Foreskin fibroblast (primary cell): ENCODE measurements at places on chromosomes 5 and 9.

- peak; percentile 66 for DNase-seq
Observed at GRCh38 chr5:142959683-142960657, 189.8 kb downstream of the ARHGAP26 start.

DNA sequence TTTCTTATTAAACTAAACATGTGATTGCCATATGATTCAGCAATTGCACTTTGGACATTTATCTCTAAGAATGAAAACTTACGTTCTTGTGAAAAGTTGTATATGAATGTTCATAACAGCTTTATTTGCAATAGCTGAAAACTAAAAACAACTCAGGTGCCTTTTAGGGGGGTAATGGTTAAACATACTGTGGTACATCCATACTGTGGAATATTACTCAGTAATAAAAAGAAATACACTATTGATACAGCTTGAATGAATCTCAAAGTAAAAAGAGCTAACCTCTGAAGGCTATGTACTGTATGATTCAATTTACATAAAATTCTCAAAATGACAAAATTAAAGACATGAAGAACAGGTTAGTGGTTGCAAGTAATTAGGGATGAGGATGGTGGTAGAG is 339.5 kb upstream of the PAPPA start:
- DNase-seq = no peak

DNA sequence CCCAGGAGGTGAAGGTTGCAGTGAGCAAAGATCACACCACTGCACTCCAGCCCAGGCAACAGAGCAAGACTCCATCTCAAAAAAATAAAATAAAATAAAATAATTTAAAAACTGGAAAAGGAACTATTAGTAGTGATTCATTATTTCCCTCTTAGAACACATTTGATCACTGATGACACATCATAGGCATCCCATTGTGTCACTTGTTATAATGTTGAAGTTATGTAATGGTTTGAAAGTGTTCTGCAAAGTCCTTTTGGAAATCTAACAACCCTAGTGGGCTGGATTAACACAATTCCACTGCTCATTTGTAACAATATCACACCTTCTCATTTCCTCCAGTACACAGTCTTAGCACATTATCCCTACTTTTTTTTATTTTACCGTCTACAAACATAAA is 81.8 kb upstream of the LMNB1 start:
- DNase-seq = no peak

GRCh38 chr5:161548487-161549094 is 2.1 kb upstream of the GABRB2 start:
- DNase-seq = no peak

- DNase-seq = no peak
Observed at GRCh38 chr5:68193481-68194036, 22.0 kb upstream of the PIK3R1 start.

DNA sequence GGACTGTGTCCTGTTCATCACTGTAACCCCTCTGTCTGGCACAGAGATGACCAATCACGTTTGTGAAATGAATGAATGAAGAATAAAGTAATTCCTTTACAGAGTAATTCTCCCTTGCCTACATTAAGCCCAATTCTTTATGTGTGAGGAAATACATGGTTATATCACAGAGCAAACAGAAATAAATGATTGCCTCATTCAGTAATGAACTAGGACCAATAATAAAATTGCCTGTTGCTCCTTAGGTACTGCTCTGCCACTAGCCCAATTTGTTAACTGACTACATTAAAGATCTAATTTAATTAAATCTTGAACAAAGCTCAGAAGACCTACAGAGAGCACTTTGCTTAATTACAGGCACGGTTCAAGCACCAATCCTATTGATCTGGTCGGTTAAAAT is 121.8 kb downstream of the DCP2 start:
- no peak for DNase-seq

GRCh38 chr5:72711351-72711750 is 105.1 kb upstream of the TNPO1 start:
- no peak for DNase-seq

DNA sequence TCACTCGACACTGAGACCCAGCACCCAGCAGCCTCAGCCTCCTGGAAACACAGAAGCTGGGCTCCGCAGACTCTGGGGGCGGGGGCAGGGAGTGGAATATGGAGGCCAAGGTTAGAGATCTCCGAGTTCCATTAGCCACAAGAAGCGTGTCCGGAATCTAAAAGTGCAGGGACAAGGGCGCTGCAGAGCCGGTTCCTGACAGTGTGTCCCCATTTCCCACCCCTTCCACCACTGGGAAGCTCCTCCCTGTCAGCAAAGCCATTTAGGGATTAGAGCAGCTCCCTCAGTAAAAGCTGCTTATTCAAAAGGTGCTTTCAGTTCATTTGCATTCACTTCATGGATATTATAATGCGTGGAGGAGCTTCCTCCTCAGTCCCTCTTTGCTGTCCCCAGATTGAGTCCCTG is 74.1 kb upstream of the HSPA9 start:
- DNase-seq = no peak

DNA sequence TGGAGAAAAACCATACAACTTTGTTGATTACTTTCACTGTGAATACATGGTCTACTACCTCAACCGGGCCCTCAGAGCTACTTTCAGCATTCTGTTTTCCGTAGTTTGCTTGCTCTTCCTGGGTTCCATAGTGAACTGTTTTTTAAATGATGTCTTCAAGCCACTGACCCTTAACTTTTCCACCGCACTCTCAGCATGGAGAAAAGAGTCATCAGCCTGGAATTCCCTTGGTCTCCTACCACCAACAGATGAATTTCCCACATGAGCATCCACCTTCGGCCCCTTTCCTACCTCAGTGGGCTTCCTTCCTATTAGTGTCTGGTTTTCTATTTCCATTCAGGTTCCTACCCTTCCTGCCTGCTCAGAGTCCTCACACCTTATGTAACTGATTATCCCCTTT is 135.9 kb upstream of the ADAMTSL1 start:
- DNase-seq = no peak

GRCh38 chr5:4874097-4874496 is 266.0 kb upstream of the ADAMTS16 start:
- no peak for DNase-seq

GRCh38 chr5:43917925-43918324 is 314.9 kb downstream of the NNT start:
- no peak for DNase-seq

GRCh38 chr9:24899463-24899862 is 353.8 kb upstream of the IZUMO3 start:
- DNase-seq = no peak

DNA sequence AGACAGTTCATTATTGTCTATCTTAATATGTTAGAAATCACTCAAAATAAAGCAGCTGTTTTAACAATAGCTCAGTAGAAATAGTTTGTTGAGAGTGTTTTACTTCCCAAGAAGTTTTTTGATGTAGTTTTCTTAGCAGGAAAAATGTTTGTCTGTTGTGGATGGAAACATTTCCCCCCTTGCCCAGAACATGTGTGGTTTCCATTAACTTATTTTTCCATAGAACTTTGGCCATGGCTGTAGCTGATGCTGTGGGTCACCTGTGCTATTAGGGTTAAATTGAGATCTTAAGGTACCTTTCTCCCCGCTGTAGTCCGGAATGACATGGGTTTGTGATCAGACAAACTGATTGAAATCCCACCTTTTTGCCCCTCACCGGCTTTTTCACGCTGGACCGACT is 294.9 kb downstream of the FANCC start:
- DNase-seq = no peak
